ENCODE measurements at places on chromosomes 1 and 21. TPM values are rescaled to one million over a fixed set of nuclear protein-coding genes. Genes with fewer than 3 reads are reported as not detected.

Gene PPIAL4G
- total RNA-seq = not detected

Gene PRAMEF2
- total RNA-seq = not detected

Gene DENND2C
- 0.98 TPM for total RNA-seq

Gene TMEM82
- total RNA-seq = not detected

Gene ATP5PB
- total RNA-seq = 417 TPM

Gene MRPL39
- total RNA-seq = 42.6 TPM

Gene CAPN9
- not detected for total RNA-seq

Gene RXRG
- total RNA-seq = 7.2 TPM

Gene TPRG1L
- 4.6 TPM for total RNA-seq

Gene OLFM3
- not detected for total RNA-seq

Gene TRIM46
- total RNA-seq = 2.3 TPM

Gene NTNG1
- total RNA-seq = 4.9 TPM

Gene KRTAP21-2
- not detected for total RNA-seq

Gene DRAXIN
- total RNA-seq = not detected
